Activated CD4-positive, alpha-beta T cell treated with anti-CD3 and anti-CD28 coated beads for 36 hours (primary cell): ENCODE measurements at places on chromosomes 7 and 10.

DNA sequence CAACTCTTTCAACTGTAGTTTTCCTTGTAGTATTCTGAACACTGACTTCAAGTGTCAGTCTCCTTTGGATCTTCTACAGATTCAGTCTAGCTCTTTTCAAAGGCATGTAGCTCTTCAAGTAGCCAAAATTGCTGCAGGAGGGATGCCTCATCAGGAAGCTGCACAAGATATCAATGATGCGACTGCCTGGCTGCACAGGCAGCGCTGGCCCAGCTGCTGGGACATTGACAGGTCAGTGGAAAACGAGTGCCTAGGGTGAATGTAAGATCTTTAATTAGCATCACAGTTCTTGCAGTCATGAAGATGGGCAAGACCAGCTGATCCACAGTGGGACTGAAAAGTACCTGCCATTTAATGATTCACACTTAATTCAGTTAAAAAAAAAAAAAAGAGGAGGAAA lies 167.6 kb downstream of the ANK3 start:
- no peak for DNase-seq
- H3K36me3 ChIP-seq, result peaks cover 6% of the 10 kb centered on the region
- no peaks in the 10 kb centered on the region for H3K27me3 ChIP-seq
- H3K4me1 ChIP-seq, result peaks cover 2% of the 10 kb centered on the region
- no peak overlapping the region for H3K4me3 ChIP-seq

GRCh38 chr10:8360814-8361509 lies 306.5 kb downstream of the GATA3 start:
- no peaks in the 10 kb centered on the region for H3K36me3 ChIP-seq
- no peaks in the 10 kb centered on the region for H3K27me3 ChIP-seq
- H3K4me1 ChIP-seq, result peaks cover 39% of the 10 kb centered on the region
- no peak overlapping the region for H3K27ac ChIP-seq

DNA sequence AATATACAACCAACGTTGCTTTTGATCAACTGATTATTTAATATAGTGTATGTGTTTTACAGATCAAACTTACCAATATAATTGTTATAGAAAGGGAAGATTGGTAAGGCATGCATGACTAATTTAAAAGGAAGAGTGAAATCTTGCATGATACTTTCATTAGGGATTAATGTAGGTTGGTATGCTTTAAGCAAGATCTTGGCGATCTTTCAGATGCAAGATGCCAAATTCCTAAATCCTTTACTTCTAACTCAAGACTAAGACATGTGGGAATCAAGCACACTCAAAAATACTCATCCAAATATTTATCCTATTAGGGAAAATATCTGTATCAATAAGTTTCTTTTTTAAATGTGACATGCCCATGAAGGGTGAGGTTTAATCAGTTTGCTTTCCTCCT lies 321.4 kb upstream of the MEOX2 start:
- H3K27me3 ChIP-seq, result no peaks in the 10 kb centered on the region
- H3K36me3 ChIP-seq, result no peaks in the 10 kb centered on the region
- H3K4me1 ChIP-seq, result no peaks in the 10 kb centered on the region
- H3K4me3 ChIP-seq, result no peak overlapping the region

- peaks cover 76% of the 10 kb centered on the region for H3K36me3 ChIP-seq
- H3K4me1 ChIP-seq, result peaks cover 53% of the 10 kb centered on the region
- H3K27ac ChIP-seq, result no peak overlapping the region
Observed at GRCh38 chr7:22860337-22860736, 37.7 kb upstream of the TOMM7 start.

GRCh38 chr7:64558323-64558705 lies 4.6 kb downstream of the ZNF680 start:
- no peak for DNase-seq
- H3K27me3 ChIP-seq, result no peaks in the 10 kb centered on the region
- peaks cover 71% of the 10 kb centered on the region for H3K36me3 ChIP-seq
- H3K4me1 ChIP-seq, result peaks cover 15% of the 10 kb centered on the region

DNA sequence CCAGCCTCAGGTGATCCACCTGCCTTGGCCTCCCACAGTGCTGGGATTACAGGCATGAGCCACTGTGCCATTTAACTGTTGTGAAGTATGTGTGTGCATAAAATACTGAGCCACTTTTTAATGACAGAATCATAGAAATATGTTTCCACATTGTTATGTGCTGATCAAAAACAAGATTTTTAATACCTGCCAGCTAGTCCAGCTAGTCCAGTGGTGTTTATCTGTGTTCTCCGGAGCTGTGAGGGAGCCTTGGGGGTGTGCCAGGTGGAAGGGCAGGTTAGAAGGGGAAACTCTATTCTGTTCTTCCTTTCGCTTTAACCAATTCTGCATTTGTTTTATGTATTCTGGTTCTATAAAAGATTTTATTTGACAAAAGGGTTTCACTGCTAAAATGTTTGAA lies 7.0 kb downstream of the FAM221A start:
- no peak for DNase-seq
- no peak overlapping the region for H3K4me3 ChIP-seq
- no peak overlapping the region for H3K27ac ChIP-seq
- H3K4me1 ChIP-seq, result no peaks in the 10 kb centered on the region
- H3K36me3 ChIP-seq, result peaks cover 1% of the 10 kb centered on the region

DNA sequence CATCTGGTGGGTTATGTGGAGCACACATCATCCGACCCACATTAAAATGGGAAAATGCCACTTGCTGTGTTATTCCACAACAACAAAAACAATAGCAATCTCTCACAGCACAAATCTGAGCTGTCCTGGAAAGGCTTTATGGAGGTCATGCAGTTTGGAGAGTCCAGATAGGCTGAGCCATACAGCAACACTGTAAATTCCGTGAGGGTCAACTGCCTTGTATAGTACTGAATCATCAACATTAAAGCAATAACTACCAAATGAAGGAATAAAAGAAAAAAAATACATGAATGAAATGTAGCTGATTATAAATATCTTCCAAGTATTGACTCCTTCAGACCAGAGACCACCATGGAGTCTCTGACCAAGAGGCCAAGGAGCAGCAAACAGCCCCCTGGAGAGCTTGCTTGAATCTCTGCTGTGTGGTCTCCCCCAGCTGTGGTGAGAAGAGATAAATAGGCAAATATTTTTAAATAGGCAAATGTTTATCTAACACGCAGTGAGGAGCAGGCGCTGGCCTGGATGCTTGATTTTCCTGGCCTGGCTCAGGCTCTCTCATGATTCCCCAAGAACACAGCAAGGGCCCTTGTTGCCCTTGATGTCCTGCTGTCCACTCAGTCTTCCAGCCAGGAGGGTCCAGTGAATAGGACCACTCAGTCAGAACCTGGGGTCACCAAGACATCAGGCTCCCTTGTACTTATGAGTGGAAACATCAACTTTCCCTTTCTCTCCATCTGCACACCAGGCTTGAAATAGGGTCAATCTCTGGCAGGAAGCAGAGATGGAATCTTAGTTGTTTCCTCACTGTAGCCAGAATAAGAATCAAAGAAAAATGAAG lies 1021.3 kb downstream of the XPNPEP1 start:
- H3K27ac ChIP-seq, result no peak overlapping the region
- DNase-seq, result no peak
- H3K4me3 ChIP-seq, result no peak overlapping the region
- H3K27me3 ChIP-seq, result no peaks in the 10 kb centered on the region
- no peaks in the 10 kb centered on the region for H3K36me3 ChIP-seq

DNA sequence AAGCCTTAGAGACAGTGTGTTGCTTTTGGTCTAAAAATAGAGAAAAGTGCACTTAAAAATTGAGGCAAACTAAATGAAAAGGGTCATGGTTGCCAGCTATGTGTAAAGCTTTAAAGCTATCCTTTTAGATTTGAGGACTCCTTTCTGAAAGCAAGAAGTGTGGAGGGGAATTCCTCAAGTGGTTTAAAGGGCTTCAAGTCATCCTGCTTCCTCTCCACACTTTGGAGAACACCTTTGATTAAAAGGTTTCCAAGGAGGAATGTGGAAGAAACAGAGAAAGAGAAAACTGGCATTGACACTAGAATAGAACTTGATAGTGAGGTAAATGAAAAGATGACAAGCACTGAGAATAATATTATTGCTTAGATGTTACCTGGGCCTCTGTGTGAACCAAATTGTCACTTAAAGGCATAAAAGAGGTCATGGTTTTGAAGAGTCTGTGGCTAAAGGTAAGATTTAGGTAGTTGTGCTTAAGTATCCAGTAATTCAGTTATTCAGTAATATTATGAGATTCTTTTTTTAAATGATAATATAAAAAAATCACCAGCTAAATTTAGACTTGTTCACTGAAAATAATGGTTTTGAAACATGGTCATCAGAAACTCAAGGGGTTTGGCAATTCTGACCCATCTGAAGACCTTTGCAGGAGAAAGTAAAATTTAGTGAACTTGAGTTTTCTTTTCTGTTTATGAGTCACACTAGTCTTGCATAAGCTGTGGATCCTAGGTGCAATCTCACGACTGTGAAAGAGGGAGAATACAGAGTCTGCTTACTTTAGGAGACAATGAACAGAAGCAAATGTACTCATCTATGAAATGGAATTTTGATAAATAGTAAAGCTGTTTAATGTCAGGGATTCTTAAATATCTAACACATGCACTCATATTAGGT lies 466.0 kb downstream of the KIF20B start:
- no peak overlapping the region for H3K27ac ChIP-seq
- H3K4me3 ChIP-seq, result no peak overlapping the region
- no peaks in the 10 kb centered on the region for H3K36me3 ChIP-seq
- peaks cover 5% of the 10 kb centered on the region for H3K27me3 ChIP-seq
- DNase-seq, result no peak

- H3K4me3 ChIP-seq, result no peak overlapping the region
- no peak overlapping the region for H3K27ac ChIP-seq
- DNase-seq, result no peak
- no peaks in the 10 kb centered on the region for H3K36me3 ChIP-seq
Observed at GRCh38 chr10:123101872-123102271, 33.9 kb upstream of the HMX3 start.

GRCh38 chr10:59877191-59877671 lies 29.1 kb downstream of the CCDC6 start:
- peaks cover 30% of the 10 kb centered on the region for H3K36me3 ChIP-seq
- DNase-seq, result peak; percentile 41
- no peaks in the 10 kb centered on the region for H3K27me3 ChIP-seq
- H3K4me3 ChIP-seq, result no peak overlapping the region
- H3K27ac ChIP-seq, result peak overlapping the region; percentile 79

- H3K27me3 ChIP-seq, result no peaks in the 10 kb centered on the region
- peaks cover 10% of the 10 kb centered on the region for H3K36me3 ChIP-seq
- peaks cover 15% of the 10 kb centered on the region for H3K4me1 ChIP-seq
Observed at GRCh38 chr10:75129537-75129936, 18.1 kb downstream of the SAMD8 start.

- peaks cover 13% of the 10 kb centered on the region for H3K4me1 ChIP-seq
- no peaks in the 10 kb centered on the region for H3K27me3 ChIP-seq
- H3K4me3 ChIP-seq, result no peak overlapping the region
- H3K36me3 ChIP-seq, result peaks cover 25% of the 10 kb centered on the region
- DNase-seq, result no peak
Observed at GRCh38 chr7:149444287-149444686, 16.6 kb downstream of the ZNF777 start.

DNA sequence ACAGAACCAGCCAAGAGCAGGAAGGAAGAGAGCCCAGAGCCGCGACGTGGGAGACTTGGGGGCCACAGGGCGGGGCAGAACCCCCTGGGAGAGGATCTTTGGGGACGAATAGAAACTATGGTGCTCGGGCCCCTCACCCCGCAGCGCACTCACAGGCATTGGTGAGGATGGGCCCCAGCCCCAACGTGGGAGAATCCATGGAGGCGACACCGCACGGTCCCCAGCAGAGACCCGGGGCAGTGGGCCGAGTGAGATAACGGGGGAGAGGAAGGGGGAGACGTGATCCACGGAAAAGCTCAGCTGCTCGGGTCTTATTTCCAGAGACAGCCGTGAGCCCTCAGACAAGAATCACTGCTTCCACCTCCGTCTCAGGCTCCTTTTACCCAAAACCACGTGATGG lies 222.4 kb downstream of the TCERG1L start:
- no peak overlapping the region for H3K27ac ChIP-seq
- H3K36me3 ChIP-seq, result no peaks in the 10 kb centered on the region
- peaks cover 7% of the 10 kb centered on the region for H3K4me1 ChIP-seq
- H3K4me3 ChIP-seq, result no peak overlapping the region

DNA sequence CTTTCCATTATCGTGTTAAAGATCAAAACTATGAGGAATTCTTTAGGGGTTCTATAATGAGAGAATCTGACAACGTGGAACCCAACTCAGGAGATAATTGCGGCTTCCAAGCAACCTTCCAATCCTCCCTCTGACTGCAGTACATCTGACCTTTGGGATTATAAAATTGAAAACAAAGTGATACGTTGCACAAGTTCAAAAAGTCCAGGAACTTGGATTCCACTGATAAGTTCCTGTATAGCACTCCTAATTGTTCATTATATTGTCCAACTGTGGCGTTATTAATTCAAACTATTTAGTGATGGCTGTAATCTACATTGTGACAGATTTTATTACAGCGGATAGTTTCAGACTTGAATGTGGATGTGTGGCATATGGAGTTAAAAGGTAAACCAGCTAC lies 15.4 kb downstream of the MALRD1 start:
- no peak for DNase-seq
- no peak overlapping the region for H3K4me3 ChIP-seq

GRCh38 chr7:137958470-137959431 lies 43.1 kb downstream of the CREB3L2 start:
- DNase-seq, result no peak
- H3K4me1 ChIP-seq, result peaks cover 20% of the 10 kb centered on the region
- no peak overlapping the region for H3K27ac ChIP-seq
- H3K27me3 ChIP-seq, result no peaks in the 10 kb centered on the region
- H3K36me3 ChIP-seq, result peaks cover 5% of the 10 kb centered on the region
